Mesangial cell (primary cell): ENCODE measurements at places on chromosomes 3 and 15. TPM values are rescaled to one million over a fixed set of nuclear protein-coding genes. Genes with fewer than 3 reads are reported as not detected.

Gene CLRN1
- not detected in 2 replicates for total RNA-seq

Gene CERS3
- not detected in 2 replicates for total RNA-seq

Gene MORC1
- not detected in 2 replicates for total RNA-seq

Gene GCNT3
- 1.6 TPM in 2 replicates for total RNA-seq

Gene GPR62
- total RNA-seq: 0.25 and 0.49 TPM in 2 replicates

Gene RBM6
- 16.8 and 25.0 TPM in 2 replicates for total RNA-seq

Gene GRAMD1C
- 0.81 and 2.9 TPM in 2 replicates for total RNA-seq

Gene SAMMSON
- total RNA-seq: not detected in 2 replicates

Gene CDHR4
- not detected in 2 replicates for total RNA-seq

Gene SMCO1
- not detected in 2 replicates for total RNA-seq

Gene SLC12A8
- total RNA-seq: 11.6 and 25.9 TPM in 2 replicates

Gene ZPLD1
- total RNA-seq: 0.25 and 1.1 TPM in 2 replicates

Gene CAPN3
- 0.65 and 1.9 TPM in 2 replicates for total RNA-seq

Gene ECT2
- total RNA-seq: 34.5 and 89.6 TPM in 2 replicates

Gene BCL2A1
- not detected in 2 replicates for total RNA-seq

Gene RBP2
- not detected in 2 replicates for total RNA-seq

Gene LRRC31
- not detected in 2 replicates for total RNA-seq

Gene IQCF5
- not detected in 2 replicates for total RNA-seq

Gene SKOR1
- total RNA-seq: 0.25 TPM in 1 of 2 replicates, not detected in the other

Gene SLC15A2
- 0.16 and 0.51 TPM in 2 replicates for total RNA-seq

Gene TUSC7
- not detected in 2 replicates for total RNA-seq

Gene THRB
- 3.6 and 13.4 TPM in 2 replicates for total RNA-seq

Gene RNF123
- total RNA-seq: 21.0 and 38.0 TPM in 2 replicates

Gene RTP1
- not detected in 2 replicates for total RNA-seq

Gene PLSCR5
- not detected in 2 replicates for total RNA-seq

Gene GABRG3
- total RNA-seq: not detected in 2 replicates

Gene LINS1
- 4.6 and 5.9 TPM in 2 replicates for total RNA-seq

Gene GHRL
- not detected in 2 replicates for total RNA-seq

Gene GDPGP1
- 7.9 and 8.1 TPM in 2 replicates for total RNA-seq

Gene CLDN16
- 0.16 and 1.3 TPM in 2 replicates for total RNA-seq

Gene LINGO1
- 0.16 and 0.76 TPM in 2 replicates for total RNA-seq

Gene LIPH
- 0.13 TPM in 1 of 2 replicates, not detected in the other for total RNA-seq

Gene PPP1R14D
- total RNA-seq: not detected in 2 replicates

Gene P2RY14
- not detected in 2 replicates for total RNA-seq

Gene DISP2
- total RNA-seq: 0.33 and 0.38 TPM in 2 replicates

Gene TMC3
- not detected in 2 replicates for total RNA-seq

Gene SLC12A1
- under 0.01 and 0.25 TPM in 2 replicates for total RNA-seq

Gene UROC1
- not detected in 2 replicates for total RNA-seq

Gene CLDN18
- total RNA-seq: not detected in 2 replicates

Gene DNAH12
- total RNA-seq: under 0.01 TPM in 1 of 2 replicates, not detected in the other

Gene GOLGA8O
- total RNA-seq: not detected in 2 replicates

Gene GOLGA8M
- total RNA-seq: 0.25 TPM in 1 of 2 replicates, not detected in the other

Gene PLCB2
- 0.81 and 2.2 TPM in 2 replicates for total RNA-seq

Gene GPR171
- total RNA-seq: not detected in 2 replicates

Gene LTK
- 0.33 and 1.4 TPM in 2 replicates for total RNA-seq

Gene CYP8B1
- not detected in 2 replicates for total RNA-seq

Gene HHATL
- not detected in 2 replicates for total RNA-seq

Gene CFAP20DC
- 2.8 and 5.9 TPM in 2 replicates for total RNA-seq

Gene GOLGA6L25
- total RNA-seq: not detected in 2 replicates

Gene CMC1
- 6.7 and 14.3 TPM in 2 replicates for total RNA-seq

Gene TOPAZ1
- total RNA-seq: not detected in 2 replicates

Gene EFHB
- total RNA-seq: 2.7 TPM in 1 of 2 replicates, not detected in the other
